ENCODE measurements at places on chromosomes 6 and 20. TPM values are rescaled to one million over a fixed set of nuclear protein-coding genes. Genes with fewer than 3 reads are reported as not detected.

TP53INP2 gene
- 70.4 TPM for total RNA-seq

OPRM1 gene
- not detected for total RNA-seq

MATN4 gene
- not detected for total RNA-seq

FAM217A gene
- total RNA-seq: not detected

TMEM244 gene
- not detected for total RNA-seq

- H3K4me3 ChIP-seq: no peak overlapping the region
- H3K36me3 ChIP-seq: no peaks in the 10 kb centered on the region
- no peak for DNase-seq
- no peaks in the 10 kb centered on the region for H3K27me3 ChIP-seq
- H3K4me1 ChIP-seq: no peaks in the 10 kb centered on the region
Measured at GRCh38 chr6:4533576-4533975, 242.6 kb upstream of the CDYL start.

DNA sequence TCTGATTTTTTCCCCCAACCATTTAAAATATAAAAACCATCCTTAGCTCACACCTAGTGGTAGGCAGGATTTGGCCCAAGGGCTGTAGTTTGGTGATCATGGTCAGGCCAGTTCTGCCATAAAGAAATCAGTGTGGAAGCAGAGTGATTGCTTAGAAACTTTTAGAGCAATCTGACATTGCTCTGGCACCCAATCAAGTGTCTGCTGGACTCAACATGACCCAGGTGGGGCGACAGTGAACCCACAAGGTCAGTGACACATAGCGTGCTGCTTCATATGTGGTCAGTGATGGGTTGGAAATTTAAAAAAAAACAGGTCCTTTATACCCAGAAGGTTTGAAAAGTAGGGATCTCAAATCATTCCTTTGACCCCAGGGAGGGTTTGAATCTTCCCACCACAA, 107.9 kb downstream of the BANF2 start:
- no peak overlapping the region for H3K4me3 ChIP-seq
- peak overlapping the region; percentile 79 for H3K27ac ChIP-seq
- H3K27me3 ChIP-seq: no peaks in the 10 kb centered on the region
- no peaks in the 10 kb centered on the region for H3K36me3 ChIP-seq
- peaks cover 24% of the 10 kb centered on the region for H3K4me1 ChIP-seq

GRCh38 chr6:162200945-162201690, 526.4 kb downstream of the PRKN start:
- no peak overlapping the region for H3K4me3 ChIP-seq
- H3K4me1 ChIP-seq: peaks cover 17% of the 10 kb centered on the region
- DNase-seq: no peak
- no peak overlapping the region for H3K27ac ChIP-seq
- no peaks in the 10 kb centered on the region for H3K27me3 ChIP-seq

DNA sequence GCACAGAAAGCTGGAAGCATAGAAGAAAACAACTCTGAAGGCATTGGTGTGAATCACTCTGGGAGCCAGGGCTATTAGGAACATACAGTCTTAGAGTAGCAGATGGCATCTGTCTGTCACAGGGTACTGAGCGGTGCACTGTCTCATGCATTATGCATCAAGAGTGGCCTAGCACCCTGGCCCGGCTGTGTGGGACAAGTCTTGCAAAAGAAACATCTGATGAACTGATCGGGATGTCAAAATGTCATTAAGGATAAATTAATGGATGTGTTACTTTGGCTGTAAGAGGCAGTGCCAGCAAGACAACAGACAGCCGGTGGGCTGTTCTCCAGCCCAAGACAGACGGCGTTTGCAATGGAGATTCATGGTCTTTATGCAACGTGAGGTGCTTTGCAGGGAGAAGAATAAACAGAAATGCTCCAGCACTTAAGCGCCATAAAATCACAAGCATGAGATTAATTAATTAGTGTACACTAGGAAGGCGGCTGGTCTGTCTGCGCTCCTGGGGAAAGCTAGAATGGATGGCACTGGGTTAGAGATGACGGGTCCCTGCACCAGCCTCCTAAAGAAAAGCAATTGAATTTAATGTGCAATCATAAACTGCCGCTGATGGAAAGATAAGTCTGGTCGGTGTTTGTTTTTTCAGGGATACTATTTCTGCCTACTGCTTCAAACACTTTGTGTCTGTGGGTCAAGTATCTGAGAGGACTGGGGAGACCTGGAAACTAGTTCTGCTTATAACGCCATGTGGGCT, 600.6 kb upstream of the CHD6 start:
- H3K36me3 ChIP-seq: no peaks in the 10 kb centered on the region
- no peak overlapping the region for H3K27ac ChIP-seq
- no peaks in the 10 kb centered on the region for H3K4me1 ChIP-seq
- H3K27me3 ChIP-seq: no peaks in the 10 kb centered on the region
- no peak for DNase-seq

DNA sequence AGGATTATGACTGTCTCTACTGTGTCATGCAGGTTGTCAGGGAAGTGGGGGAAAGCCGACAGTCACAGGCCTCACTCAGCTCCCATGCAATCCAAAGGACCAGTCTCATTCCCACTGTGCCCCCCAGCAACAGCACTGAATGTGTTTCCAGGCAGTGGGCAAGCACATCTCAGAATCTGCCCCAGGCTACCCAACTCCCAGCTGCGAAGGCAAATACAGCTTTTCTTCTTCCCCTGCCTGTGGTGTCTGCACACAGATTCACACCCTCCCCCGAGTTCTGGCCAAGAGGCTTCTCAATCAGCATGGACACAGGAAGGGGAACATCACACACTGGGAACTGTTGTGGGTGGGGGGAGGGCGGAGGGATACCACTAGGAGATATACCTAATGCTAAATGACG, 75.3 kb downstream of the SNAP91 start:
- no peaks in the 10 kb centered on the region for H3K27me3 ChIP-seq
- no peak for DNase-seq
- H3K4me1 ChIP-seq: no peaks in the 10 kb centered on the region
- H3K4me3 ChIP-seq: no peak overlapping the region
- no peak overlapping the region for H3K27ac ChIP-seq

- H3K4me3 ChIP-seq: no peak overlapping the region
- peaks cover 4% of the 10 kb centered on the region for H3K4me1 ChIP-seq
- no peaks in the 10 kb centered on the region for H3K36me3 ChIP-seq
Measured at GRCh38 chr6:138520463-138520862, 21.2 kb upstream of the NHSL1 start.

GRCh38 chr6:128410584-128410983, 109.8 kb downstream of the PTPRK start:
- H3K4me3 ChIP-seq: no peak overlapping the region
- H3K36me3 ChIP-seq: no peaks in the 10 kb centered on the region
- no peaks in the 10 kb centered on the region for H3K27me3 ChIP-seq
- H3K4me1 ChIP-seq: peaks cover 3% of the 10 kb centered on the region
- H3K27ac ChIP-seq: no peak overlapping the region

- no peak for DNase-seq
- no peaks in the 10 kb centered on the region for H3K27me3 ChIP-seq
- no peaks in the 10 kb centered on the region for H3K4me1 ChIP-seq
- no peaks in the 10 kb centered on the region for H3K36me3 ChIP-seq
- H3K27ac ChIP-seq: no peak overlapping the region
- no peak overlapping the region for H3K4me3 ChIP-seq
Measured at GRCh38 chr6:18036781-18037180, 49.3 kb upstream of the KIF13A start.

- no peak overlapping the region for H3K27ac ChIP-seq
- H3K27me3 ChIP-seq: no peaks in the 10 kb centered on the region
- no peak overlapping the region for H3K4me3 ChIP-seq
- DNase-seq: no peak
- H3K36me3 ChIP-seq: no peaks in the 10 kb centered on the region
- H3K4me1 ChIP-seq: no peaks in the 10 kb centered on the region
Measured at GRCh38 chr6:106372838-106373501, 12.5 kb downstream of the CRYBG1 start.

DNA sequence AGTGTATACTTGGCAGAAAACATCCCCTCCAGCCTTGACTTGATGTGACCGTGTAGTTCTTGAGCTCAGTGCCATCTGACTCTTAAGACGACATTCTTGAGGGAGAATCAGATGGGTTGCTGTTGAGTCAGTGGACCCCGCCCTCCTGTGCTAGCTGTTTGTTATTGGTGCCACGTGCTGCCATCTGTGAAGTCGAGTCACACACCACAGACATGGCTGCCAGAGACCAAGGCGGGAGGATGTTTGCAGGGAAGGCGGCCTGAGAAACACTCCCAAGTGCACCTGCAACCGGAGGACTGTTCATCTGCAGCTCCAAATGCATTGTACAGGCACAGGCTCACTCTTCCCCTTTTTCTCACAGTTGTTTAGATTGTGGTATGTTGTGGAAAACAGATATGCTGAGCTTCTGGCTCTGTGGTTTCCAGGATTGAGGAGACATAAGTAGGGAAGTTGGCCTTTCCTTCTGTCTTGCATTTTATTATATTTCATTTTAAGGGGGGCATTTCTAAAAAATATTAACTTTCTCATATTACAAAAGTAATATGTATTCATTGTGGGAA, 345.3 kb upstream of the ZFP64 start:
- no peak overlapping the region for H3K4me3 ChIP-seq
- H3K36me3 ChIP-seq: no peaks in the 10 kb centered on the region
- no peaks in the 10 kb centered on the region for H3K4me1 ChIP-seq
- H3K27me3 ChIP-seq: no peaks in the 10 kb centered on the region
- DNase-seq: no peak
- H3K27ac ChIP-seq: no peak overlapping the region

DNA sequence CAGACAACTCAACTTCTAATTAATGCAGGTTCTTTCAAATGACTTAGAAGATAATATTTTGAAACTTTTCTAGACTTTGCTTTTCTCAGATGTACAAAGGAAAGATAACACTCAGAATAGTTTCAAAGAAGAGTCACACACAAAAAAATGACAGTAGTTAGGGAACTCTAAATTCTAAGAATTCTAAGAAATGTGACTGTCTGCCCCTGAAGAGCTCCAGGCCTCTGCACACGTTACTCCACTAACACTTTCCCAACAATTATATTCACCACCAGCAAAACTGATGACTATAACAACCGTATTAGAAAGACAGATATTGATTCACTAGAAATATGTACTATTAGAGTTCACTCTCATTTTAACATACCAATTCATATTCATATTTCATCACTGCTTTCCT, 133.3 kb upstream of the SMLR1 start:
- H3K36me3 ChIP-seq: no peaks in the 10 kb centered on the region
- no peak for DNase-seq
- no peaks in the 10 kb centered on the region for H3K27me3 ChIP-seq
- H3K4me1 ChIP-seq: no peaks in the 10 kb centered on the region
- no peak overlapping the region for H3K27ac ChIP-seq

DNA sequence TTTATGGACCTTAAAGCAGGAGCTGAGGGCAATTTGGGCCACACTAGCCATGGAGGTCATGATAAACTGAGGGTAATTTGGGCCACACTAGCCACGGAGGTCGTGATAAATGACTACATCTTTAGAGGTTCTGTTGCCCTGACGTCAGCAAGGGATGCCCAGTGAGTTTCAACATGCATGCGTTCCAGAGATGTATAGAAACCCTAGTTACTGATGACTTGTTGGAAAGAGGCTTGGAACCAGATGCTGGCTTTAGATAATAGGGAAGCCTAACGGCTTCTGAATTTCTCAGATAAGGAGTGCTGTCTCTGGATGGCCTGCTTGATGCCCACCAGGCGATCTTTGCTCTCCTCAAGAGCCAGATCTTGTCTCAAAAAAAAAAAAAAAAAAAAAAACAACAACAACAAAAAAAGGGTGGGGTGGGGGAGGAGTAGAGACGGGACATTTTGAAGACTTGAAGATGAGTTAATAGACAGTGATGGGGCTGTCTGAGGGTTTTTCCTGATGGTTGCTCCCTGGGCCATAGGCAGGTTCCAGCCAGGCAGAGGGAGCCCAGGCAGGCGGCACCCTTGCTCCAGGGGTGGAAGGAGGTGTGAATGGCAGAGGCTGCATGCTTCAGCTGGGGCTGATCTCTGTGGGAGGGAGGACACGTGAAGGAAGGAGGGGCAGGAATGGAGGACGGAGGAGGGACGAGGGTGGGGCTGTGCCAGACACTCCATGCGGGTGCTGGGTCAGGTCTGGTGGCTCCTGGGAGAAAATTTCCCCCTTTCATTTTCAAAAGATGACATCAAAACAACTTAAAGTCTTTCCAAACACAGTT, 27.0 kb upstream of the FRMD1 start:
- H3K27ac ChIP-seq: no peak overlapping the region
- H3K4me3 ChIP-seq: no peak overlapping the region
- peaks cover 25% of the 10 kb centered on the region for H3K27me3 ChIP-seq
- no peaks in the 10 kb centered on the region for H3K36me3 ChIP-seq
- peaks cover 15% of the 10 kb centered on the region for H3K4me1 ChIP-seq

DNA sequence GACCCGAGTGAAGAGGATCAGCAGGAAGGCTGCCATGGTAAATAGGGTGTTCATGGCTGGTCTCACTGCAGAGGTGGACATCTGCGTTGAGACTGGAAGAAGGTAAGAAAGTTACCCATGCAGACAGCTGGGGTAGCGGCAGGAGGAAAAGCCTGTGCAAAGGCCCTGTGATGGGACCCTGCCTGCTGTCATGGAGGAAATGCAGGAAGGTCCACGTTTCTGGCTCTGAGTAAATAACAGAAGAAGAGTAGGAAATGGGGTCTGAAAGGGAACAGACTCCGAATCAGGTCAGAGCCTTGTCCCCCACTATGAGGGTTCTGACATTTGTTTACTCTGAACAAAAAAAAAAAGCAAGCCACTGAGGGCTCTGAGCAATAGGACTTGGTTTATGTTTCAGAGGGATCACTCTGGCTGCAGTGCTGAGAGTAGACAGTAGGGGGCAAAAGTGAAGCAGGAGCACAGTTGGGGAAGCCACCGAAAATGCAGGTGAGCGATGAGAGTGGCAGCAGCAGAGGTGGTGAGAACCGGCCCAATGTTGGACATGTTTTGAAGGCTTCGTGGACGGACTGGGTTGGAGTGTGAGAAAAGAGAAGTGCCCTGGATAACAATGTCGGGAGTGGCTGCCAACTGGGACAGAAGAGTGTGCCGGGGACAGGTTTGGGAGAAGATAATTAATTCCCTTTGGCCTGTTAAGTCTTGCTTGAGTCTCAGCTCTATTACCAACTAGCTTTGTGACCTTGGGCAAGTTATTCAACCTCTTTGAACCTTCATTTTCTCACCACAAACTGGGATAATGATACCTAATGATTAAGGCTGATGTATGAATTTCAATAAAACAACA, 57.9 kb upstream of the MAP7 start:
- no peak overlapping the region for H3K27ac ChIP-seq
- H3K4me3 ChIP-seq: no peak overlapping the region
- H3K27me3 ChIP-seq: no peaks in the 10 kb centered on the region
- H3K36me3 ChIP-seq: peaks cover 24% of the 10 kb centered on the region
- H3K4me1 ChIP-seq: peaks cover 17% of the 10 kb centered on the region

- no peaks in the 10 kb centered on the region for H3K36me3 ChIP-seq
- H3K27me3 ChIP-seq: no peaks in the 10 kb centered on the region
- H3K4me3 ChIP-seq: no peak overlapping the region
Measured at GRCh38 chr6:90444160-90444714, 142.6 kb downstream of the MAP3K7 start.
